ENCODE measurements at places on chromosomes 3 and 15.

DNA sequence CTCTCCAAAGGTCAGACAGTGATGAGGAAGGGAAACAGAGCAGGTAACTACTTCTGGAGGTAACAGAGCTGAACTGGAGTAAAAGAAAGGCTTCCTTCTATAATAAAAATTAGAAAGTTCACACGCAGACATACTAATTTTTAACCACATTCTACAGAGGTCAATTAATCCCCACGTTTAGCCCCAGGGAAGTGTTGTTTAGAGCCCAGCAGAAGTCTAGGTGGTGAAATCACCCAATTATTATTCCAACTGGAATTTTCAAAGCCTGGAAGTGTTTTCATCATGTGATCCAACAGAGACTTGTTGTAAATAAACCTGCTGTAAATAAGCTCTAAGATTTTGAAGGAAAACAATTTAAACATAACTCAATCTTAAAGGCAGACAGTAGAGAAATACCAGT lies 6.8 kb downstream of the ALDH1A2 start:
- DNase-seq, result no peak

DNA sequence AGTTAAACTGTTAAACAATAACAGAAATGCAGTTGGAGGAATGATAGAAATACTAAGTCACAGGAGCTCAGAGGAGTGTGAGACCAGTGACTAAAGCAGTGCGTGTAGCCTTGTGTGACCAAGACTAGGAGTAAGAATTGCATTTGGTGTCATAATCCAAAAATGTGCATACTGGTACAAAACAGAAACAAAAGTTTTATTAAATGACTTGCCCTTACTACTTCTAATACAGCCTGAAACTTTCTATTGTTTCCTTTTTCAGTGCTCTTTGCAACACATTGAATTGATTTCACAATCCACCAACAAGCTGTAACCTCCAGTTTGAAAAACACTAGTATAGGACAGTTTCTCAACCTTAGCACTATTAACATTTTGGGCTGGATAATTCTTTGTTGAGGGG lies 17.1 kb downstream of the SNX1 start:
- DNase-seq, result no peak

DNA sequence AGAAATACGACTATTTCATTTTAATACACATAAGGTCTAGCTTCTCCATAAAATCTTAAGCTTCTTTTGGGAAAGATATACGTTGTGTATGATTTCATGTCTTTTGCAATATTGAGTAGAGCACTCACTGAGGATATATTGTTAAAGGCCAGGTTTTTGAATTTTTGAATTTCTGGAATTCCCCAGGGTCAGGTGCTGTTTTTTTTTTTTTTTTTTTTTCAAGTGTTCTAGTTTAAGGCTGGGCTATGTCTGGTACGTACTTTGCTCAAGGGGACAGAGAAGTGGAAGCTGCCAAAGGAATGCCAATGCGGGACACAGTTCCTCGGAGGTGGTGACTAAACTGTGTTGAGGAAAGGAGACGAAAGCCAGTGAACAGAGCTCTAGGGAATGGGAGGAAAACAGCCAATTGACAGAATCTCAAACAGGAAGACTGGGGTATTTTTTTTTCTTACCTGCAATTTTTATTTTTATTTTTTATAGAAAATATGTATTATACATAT lies 510.5 kb upstream of the CBLB start:
- no peak for DNase-seq

DNA sequence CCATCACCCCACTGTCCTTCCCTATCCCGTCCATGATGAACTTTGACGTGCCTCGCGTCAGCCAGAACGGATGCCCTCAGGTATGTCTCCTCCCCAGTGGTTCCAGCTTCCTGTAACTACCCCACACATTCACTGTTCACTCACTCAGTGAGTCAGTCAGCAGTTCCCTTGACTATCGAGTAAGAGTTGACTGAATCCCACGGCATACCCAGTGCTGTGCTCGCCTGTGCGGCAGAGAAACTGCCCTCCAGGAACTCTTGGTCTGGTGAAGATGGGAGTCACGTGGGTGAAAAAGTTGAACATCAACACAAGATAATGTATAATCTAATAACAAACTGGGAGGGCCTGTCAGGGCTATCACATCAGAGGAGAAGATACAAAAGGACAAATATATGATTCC lies 36.7 kb downstream of the CCDC33 start:
- no peak for DNase-seq

DNA sequence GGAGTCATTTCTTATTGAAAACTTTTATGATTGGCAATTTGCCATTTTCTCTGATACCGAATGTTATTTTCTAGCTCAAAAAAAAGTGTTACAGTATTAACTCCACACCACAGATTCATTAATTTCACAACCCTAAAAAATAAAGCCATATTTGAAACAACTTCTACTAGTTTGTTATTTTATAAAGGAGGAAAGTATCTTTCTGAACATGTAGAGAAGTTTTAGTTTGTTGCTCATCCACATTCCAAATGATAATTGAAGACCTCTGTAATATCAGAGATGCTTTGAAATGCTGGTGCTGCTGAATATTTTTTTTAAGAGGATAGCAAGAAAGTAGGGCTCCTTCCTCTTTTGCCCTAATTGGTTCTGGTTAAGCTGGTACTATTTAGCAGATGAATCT lies 1.9 kb downstream of the VGLL3 start:
- no peak for DNase-seq

DNA sequence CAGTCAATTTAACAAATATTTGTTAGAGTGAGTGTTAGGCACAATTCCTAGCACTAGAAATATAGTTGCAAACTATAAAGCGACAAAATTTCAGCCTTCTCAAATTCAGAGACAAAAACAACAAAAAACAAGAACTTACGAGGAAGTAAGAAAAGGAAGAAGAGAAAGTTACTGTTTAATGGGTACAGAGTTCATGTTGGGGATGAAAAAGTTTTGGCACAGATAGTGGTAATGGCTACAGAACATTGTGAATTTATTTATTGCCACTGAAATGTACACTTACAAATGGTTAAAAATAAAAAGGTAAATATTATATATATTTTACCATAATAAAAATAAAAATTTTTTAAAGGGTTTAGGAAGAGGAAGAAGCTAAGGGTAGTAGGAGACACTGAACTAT lies 21.3 kb downstream of the CCDC14 start:
- no peak for DNase-seq

DNA sequence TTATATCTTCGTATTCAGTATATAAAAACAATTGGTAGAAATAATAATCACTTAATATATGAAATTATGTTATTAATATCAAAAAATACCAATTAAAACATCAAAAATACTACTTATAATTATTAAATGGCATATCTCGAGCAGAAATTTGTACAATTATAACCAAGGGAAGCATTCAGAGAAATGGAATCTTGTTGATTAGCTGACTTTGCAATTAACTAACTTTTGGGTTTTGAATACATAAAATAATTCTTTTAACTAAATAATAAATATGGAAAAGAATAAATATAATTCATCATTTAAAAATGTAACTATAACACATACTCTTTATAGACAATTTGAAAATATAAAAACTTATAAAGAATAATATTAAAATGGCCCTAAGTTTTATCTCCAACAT lies 160.2 kb upstream of the LRRN1 start:
- no peak for DNase-seq

- DNase-seq, result no peak
Observed at GRCh38 chr15:88949734-88950400, 36.7 kb upstream of the MFGE8 start.

GRCh38 chr3:10521772-10522441 lies 16.5 kb upstream of the ATP2B2 start:
- DNase-seq, result no peak
